Mammary microvascular endothelial cell (primary cell): ENCODE measurements at places on chromosomes 1 and 21. TPM values are rescaled to one million over a fixed set of nuclear protein-coding genes. Genes with fewer than 3 reads are reported as not detected.

The GUCA2B gene
- not detected in 2 replicates for total RNA-seq

The NIPAL3 gene
- 20.5 and 23.2 TPM in 2 replicates for total RNA-seq

The HSD3B2 gene
- not detected in 2 replicates for total RNA-seq

The ERICH3 gene
- not detected in 2 replicates for total RNA-seq

The GBP1 gene
- 50.2 and 54.7 TPM in 2 replicates for total RNA-seq
